Hippocampal formation (tissue), 2 donors: ENCODE measurements at places on chromosomes 16 and 17.

- DNase-seq, result no peak
Observed at GRCh38 chr16:66926961-66927436, 1.7 kb upstream of the RRAD start.

DNA sequence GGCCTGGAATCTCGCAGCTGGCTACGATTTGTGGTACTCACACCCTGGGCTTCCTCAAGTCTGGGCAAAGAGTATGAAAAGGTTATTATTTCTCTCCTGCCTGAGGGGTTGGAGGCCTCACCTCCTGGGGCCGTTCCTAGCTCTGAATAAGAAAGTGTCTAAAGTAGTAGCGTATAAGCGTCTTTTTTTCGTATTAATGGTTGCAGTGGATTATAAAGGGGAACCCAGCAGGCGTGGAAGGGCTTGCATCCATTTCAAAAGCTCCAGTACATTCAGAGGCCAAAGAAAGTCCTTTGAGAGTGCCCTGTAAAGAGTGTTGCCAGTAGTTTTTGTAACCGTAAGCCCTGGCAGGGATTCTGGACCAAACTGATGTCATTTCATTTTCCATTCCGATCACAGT is 72.2 kb upstream of the MPHOSPH6 start:
- DNase-seq, result no peak

- DNase-seq, result no peak
Observed at GRCh38 chr16:86508028-86508946, 2.0 kb upstream of the FOXF1 start.

DNA sequence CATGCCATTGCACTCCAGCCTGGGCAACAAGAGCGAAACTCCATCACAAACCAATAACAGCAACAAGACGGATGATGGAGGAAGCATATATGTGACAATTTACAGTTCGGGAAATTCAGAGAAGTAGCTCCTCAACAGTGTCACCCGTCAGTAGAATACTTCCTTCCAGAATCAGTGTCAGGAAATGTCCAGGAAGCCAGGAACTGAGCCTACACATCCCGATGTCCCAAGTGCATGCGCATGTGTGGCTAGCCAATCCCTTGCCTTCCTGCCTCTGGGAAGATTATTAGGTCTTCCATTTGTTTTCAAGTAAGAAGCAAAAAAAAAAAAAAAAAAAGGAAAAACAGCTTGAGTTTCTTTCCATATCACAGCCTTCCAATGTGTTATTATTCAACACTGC is 1.4 kb upstream of the PITPNC1 start:
- no peak for DNase-seq

DNA sequence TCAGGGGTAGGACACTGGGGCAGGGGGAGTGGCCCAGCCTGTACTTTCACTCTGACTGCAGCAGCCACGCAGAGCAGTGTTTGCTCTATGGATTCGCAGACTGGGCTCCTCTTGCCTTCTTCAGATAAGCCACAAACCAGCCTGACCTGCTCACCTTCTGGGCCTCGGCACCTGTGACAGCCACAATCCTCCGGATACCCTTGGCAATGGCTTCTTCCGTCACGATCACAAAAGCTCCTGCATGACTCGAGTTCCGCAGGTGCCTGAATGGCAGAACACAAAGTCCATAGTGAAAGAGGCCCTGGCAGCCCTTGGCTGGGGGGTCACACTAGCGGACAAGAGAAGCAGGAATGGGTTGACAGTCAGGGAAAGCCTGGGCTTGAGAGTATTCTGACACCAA is 3.8 kb upstream of the EXOSC6 start:
- DNase-seq, result no peak

DNA sequence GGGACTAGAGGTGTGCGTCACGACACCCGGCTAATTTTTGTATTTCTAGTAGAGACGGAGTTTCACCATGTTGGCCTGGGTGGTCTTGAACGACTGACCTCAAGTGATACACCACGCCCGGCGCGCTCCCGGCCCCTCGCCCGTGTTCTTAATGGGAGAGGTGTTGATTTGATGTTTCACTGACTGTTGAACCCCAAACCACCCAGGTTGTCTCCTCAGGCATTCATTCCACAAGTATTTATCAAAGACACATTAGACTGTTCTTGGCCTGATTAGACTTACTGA is 1.4 kb downstream of the CENPN start:
- no peak for DNase-seq

- DNase-seq, result no peak
Observed at GRCh38 chr16:89155851-89156739, 15.5 kb upstream of the CDH15 start.

GRCh38 chr17:83099570-83100181 is 20.3 kb downstream of the METRNL start:
- DNase-seq, result no peak

DNA sequence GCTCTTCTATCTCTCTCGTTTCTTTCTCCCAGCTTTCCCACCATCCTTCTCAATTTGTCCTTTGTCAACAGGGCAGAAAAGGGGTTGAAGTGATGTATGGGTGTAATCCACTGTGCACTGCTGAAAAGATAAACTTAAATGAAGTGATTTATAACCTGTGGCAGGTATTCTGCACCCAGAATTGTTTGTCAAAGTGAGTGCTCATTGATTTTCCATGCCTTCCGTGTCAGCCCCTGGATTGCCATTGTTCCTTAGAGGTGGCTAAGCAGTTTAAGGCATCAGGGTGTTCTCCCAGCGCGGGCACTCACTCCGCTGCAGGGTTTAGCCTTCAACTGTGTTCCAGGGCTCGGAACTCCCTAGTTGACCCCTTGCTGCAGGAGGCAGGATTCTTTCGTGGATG is 82.9 kb downstream of the PITPNC1 start:
- DNase-seq, result no peak

DNA sequence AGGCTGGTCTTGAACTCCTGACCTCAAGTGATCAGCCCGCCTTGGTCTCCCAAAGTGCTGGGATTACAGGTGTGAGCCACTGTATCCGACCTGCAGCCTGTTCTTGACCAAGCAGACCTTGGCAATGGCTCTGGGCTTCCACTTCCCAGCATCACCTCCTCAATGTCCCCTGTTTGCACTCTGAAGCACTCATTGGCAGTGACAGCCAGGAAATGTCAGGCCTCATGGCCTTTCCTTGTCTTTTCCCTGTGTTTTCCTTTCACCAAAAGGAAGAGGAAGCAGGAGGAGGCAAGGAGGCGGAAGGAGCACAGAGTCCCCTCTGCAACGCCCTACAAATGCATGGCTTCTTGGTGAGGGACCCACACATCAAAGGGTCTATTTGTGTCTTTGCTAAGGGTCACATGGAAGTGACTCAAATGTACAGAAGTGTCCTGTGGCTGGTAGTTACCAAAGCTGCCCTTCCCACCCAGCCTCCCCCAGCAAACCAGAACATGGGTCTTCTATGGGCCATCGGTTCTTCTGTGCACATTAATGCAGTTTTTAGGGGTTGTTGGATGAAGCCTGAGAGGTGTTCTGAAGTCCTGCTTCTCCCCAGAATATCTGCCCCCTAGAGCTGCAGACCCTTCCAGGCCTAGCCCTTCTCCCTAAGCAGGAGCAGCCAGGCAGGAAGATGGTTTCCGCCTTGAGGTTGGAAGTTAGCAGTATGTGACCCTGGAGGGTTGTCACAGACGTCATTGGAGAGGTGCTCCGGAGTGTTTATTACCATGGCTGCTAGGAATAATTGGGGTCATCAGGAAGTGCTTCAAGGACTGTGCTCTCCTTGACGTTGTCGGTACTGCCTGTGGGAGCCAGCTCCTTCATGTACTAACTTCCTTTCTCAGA is 60.8 kb downstream of the WIPI1 start:
- no peak for DNase-seq

GRCh38 chr17:2453866-2454265 is 53.0 kb upstream of the MNT start:
- no peak for DNase-seq

- DNase-seq, result no peak
Observed at GRCh38 chr17:49450735-49451134, 36.1 kb upstream of the PHB1 start.

DNA sequence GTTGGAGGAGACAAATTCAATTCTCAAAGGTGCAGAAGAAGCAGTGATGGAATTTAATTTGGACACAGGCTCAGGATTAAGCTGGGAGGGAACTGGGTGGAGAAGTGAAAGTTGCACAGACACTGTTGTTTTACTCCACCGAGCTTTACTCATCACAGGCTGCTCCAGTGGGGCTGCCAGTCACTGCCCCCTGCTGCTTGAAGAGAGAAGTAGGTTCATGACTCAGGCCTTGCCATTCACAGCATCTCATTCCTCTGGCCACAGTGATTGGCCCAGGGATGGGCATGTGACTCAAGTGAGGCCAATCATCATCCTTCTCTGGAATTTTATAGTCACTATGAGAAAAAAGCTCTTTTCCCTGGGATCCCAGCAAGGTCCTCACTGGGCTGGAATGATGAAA is 11.8 kb downstream of the GNAO1 start:
- no peak for DNase-seq

GRCh38 chr16:86108062-86108461 is 209.1 kb downstream of the IRF8 start:
- DNase-seq, result no peak

DNA sequence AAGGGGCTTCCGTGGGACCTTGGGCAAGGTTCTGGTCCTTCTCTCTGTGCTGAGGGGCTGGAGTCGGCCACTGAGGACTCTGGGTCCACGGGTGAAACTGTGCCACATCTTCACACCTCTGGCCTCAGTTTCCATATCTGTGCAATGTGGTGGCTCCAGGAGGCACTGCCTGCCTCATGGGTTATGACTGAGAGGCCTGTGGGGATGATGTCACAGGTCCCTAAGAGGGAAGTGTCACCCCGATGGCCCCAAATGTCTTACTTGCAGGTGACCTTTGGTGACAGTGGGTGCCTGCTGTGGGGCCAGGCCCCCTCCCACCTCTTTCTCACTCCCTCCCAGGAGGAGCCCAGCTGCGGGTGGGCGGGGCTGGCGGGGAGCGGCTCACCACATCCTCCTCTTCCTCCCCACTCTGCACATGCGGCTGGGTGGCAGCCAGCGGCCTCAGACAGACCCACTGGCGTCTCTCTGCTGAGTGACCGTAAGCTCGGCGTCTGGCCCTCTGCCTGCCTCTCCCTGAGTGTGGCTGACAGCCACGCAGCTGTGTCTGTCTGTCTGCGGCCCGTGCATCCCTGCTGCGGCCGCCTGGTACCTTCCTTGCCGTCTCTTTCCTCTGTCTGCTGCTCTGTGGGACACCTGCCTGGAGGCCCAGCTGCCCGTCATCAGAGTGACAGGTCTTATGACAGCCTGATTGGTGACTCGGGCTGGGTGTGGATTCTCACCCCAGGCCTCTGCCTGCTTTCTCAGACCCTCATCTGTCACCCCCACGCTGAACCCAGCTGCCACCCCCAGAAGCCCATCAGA is at the start of gene IL21R:
Gene IL21R (plus strand): TSS at position 407 of the 801 bp plus-strand sequence. CDS start 27,898 bp downstream, outside the sequence.
- peak; percentile 14 for DNase-seq

DNA sequence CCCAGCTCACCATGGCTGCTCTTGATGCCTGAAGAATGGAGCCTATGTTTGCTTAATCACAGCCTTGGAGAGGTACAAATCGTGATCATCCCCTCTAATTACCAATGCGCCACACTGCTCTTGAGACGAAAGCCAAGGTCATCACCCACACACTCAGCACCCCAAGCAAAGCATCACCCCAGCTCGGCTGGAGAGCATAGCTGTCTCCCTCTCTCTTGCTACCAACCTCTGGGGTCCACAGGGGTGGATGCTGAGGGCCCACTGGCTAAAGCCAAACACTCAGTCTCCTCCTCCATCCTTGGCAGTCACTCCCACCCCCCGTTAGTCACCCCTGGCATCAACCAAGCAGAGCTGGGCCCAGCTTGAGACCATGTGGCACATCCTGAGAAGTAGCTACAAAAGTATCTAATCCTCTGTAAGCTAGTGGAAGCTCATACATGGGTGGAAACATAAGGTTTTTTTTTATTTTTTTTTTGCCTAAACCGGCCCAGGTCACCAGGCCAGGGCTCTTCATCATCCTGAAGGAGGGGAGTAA is 44.8 kb downstream of the PIMREG start:
- no peak for DNase-seq

DNA sequence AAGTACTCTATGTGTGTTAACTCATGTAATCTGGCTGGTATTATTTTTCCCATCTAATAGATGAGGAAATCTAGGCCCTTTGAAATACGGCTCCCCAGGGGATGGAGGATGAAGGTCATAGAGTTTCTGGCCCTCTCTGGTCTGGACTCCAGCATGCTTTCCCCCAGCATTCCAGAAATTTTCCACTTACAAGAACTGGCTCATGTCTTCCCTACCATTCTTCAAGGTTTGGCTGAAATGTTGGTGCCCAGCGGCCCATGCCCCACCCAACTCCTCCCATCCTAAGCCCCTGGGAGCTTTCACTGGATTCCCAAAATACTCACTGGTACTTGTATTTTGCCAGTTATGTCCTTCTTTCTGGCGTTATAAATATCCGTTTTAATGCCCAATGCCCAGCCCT is 237.5 kb upstream of the NLRP1 start:
- no peak for DNase-seq

- DNase-seq, result no peak
Observed at GRCh38 chr16:23748630-23749029, 6.2 kb upstream of the CHP2 start.
